ENCODE measurements at places on chromosomes 4 and X. TPM values are rescaled to one million over a fixed set of nuclear protein-coding genes. Genes with fewer than 3 reads are reported as not detected.

DNA sequence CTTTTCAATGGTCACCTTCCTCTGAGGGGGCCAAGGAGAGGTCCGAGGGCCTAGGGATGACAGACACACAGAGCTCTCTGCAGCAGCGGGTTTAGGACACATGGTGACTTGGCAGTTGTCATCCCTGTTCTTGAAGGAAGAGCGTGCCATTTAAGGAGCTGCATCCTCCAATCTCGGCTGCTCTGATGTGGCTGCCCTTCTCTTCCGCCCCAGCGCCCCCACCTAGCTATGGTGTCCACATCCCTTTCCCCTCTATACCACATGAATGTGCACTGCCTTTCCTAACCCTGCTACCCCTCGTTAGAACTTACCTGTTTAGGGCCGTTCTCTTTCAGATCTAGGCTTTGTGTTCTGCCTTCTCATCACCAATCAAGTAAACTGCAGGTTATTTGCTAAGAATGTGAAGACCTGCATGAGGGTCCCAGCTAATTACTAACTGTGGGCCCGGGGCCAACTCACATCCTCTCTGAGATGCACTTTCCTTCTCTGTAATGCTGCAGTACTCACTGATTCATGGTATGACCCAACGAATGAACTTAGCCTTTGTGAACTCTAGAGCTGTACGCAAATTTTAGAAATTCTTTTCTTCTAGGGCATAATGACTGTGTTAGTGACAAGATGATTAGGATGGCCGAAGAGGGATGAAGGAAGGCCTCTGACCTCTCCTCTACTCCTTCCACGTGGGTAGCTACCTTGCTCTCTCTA lies 38.2 kb downstream of the CHST7 start:
- no peak overlapping the region for H3K27ac ChIP-seq
- DNase-seq, result no peak
- H3K36me3 ChIP-seq, result peaks cover 15% of the 10 kb centered on the region
- no peaks in the 10 kb centered on the region for H3K27me3 ChIP-seq
- H3K4me3 ChIP-seq, result no peak overlapping the region

- no peak overlapping the region for H3K27ac ChIP-seq
- no peak for DNase-seq
- peaks cover 49% of the 10 kb centered on the region for H3K4me1 ChIP-seq
- peaks cover 19% of the 10 kb centered on the region for H3K36me3 ChIP-seq
- no peak overlapping the region for H3K4me3 ChIP-seq
Measured at GRCh38 chr4:79653871-79654270, 245.8 kb upstream of the GK2 start.

The F8 gene
- 1.6 TPM for total RNA-seq

DNA sequence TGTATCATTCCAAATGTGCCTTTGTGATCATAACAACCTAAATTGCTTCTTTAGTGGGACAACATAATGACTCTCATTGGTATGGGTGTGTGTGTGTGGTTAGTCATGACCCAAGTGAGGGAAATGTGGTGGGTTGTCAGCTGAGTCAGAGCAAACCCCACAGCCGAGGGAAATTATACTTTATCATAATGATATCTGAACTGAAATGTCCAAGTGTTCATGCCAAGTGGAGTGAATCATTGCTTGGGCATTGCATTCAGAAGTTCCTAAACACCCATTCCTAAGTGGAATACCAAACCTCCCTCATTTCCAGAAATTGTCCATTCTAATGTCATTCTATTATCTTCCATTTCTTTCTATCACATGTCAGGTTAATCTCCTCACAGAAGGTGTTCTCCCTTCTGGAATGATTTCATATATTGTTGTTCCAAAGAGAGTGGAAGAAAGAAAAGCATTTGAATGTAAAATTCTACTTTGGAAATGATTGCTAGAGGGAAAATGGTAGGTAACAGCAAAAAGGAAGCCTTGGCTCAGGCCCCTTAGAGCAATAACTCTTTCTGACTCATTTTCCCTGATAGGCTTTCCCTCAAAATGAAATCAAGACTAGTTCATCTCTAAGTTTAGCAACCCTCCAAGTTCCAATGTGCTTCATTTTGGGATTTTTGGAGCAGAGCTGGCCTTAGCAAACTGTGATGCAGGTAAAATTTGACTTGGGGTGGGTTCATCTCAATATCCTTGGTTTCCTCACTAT lies 230.7 kb upstream of the KCNIP4 start:
- H3K36me3 ChIP-seq, result peaks cover 29% of the 10 kb centered on the region
- H3K4me1 ChIP-seq, result peaks cover 1% of the 10 kb centered on the region
- no peak overlapping the region for H3K4me3 ChIP-seq

The XAGE2 gene
- not detected for total RNA-seq

DNA sequence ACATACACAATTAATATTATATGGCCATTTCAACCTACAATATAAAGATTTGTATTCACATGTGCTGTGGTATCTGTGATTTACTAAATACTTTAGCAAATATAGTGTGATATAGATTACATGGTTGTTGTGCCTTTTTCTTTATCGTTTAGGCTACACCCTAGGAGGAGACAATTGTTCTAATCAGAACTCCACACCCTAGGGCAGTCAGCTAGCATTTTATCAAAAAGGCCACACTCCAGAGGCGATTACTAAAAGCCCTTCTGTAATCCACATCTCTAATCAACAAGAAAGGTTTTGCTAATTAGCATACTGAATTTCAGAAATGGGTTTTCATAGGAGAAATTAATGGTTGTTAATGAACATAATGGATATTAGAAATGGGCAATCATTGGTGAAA lies 319.5 kb upstream of the NOCT start:
- H3K36me3 ChIP-seq, result no peaks in the 10 kb centered on the region
- no peak overlapping the region for H3K27ac ChIP-seq
- no peak overlapping the region for H3K4me3 ChIP-seq
- H3K4me1 ChIP-seq, result peaks cover 57% of the 10 kb centered on the region
- peaks cover 8% of the 10 kb centered on the region for H3K27me3 ChIP-seq

- H3K36me3 ChIP-seq, result no peaks in the 10 kb centered on the region
- DNase-seq, result no peak
- no peak overlapping the region for H3K27ac ChIP-seq
- no peak overlapping the region for H3K4me3 ChIP-seq
- H3K4me1 ChIP-seq, result peaks cover 5% of the 10 kb centered on the region
- no peaks in the 10 kb centered on the region for H3K27me3 ChIP-seq
Measured at GRCh38 chr4:44002368-44002767, 446.2 kb downstream of the KCTD8 start.

The SLC4A4 gene
- total RNA-seq, result 1.1 TPM

GRCh38 chr4:173538148-173538908 lies 8.3 kb upstream of the HAND2 start:
- no peak overlapping the region for H3K27ac ChIP-seq
- H3K27me3 ChIP-seq, result peaks cover 99% of the 10 kb centered on the region
- H3K36me3 ChIP-seq, result no peaks in the 10 kb centered on the region
- H3K4me3 ChIP-seq, result peak overlapping the region; percentile 71

The ZNF157 gene
- 1.7 TPM for total RNA-seq

DNA sequence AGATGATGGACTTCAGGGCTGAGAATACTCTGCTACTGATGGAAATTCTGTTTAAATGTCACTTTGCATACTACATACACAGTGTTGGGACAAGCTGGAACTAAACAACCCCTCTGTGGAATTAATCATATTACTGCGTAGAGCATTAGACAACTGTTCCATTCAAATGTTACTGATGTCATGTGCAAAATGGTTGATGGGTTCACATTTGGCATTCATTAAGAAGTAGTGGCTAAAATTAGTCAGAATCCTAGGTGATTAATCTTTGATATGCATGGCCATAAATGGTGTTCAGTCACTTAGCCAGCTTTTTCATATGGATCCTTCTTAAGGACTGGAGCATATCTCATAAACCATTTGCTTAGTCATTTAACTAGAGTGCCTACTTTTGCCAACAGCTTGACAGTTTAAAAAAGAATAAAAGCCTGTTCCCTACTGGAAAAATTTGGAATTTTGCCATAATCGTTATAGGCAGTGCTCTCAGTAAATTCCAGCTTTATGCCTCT lies 105.2 kb downstream of the RNF150 start:
- no peaks in the 10 kb centered on the region for H3K27me3 ChIP-seq
- H3K4me3 ChIP-seq, result no peak overlapping the region
- H3K27ac ChIP-seq, result no peak overlapping the region
- H3K4me1 ChIP-seq, result no peaks in the 10 kb centered on the region
- H3K36me3 ChIP-seq, result peaks cover under 1% of the 10 kb centered on the region

The AFM gene
- not detected for total RNA-seq

GRCh38 chrX:16588266-16588665 lies 61.7 kb upstream of the S100G start:
- H3K27me3 ChIP-seq, result no peaks in the 10 kb centered on the region
- no peak for DNase-seq
- H3K4me3 ChIP-seq, result no peak overlapping the region
- peak overlapping the region; percentile 63 for H3K27ac ChIP-seq
- H3K36me3 ChIP-seq, result peaks cover 50% of the 10 kb centered on the region

DNA sequence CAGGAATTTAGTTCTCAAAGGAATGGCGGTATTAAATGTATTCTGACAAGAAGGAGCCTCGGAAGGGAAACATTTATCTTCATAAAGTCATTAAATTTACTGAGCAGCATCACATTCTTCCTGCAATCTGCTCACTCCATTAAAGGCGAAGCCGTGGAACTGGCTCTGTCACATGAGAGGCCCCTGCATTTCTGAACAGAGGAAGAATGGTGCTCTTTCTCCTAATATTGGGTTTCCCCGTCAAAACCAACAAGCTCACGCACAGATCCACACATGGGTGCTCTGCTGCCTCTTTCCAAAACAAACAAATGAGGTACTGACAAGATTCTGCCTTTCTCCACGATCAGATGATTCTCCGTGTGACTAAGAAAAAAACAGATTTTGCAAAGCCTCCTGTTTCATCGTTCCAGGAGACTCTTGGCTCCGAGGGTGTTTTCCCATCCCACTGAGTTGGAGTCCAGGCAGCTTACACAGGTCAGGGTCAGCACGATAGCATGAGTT lies 191.2 kb downstream of the IDS start:
- H3K27me3 ChIP-seq, result peaks cover 6% of the 10 kb centered on the region
- no peak overlapping the region for H3K4me3 ChIP-seq
- H3K36me3 ChIP-seq, result peaks cover 24% of the 10 kb centered on the region

GRCh38 chr4:84051639-84052038 lies 447.5 kb downstream of the NKX6-1 start:
- no peak for DNase-seq
- H3K4me3 ChIP-seq, result no peak overlapping the region
- no peaks in the 10 kb centered on the region for H3K36me3 ChIP-seq
- no peaks in the 10 kb centered on the region for H3K27me3 ChIP-seq
- H3K4me1 ChIP-seq, result peaks cover 39% of the 10 kb centered on the region
- H3K27ac ChIP-seq, result no peak overlapping the region

The DCX gene
- total RNA-seq, result 2.1 TPM

DNA sequence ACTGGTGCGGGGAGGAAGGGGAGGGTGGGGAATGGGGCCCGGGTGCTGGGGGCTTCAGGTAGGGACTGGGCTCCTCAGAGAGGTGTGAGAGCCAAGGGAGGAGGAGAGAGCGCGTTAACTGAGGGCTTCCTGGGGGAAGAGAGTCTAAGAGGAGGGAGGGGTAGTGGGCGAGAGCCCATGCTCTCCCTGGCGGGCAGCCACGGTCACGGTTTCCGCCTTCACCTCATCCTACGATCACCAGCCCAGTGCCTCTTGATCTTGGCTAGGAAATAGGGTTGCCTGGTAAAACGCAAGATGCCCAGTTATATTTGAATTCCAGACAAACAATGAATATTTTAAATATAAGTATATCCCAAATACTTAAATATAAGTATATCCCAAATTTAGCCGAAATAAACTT lies 60.8 kb upstream of the GRPEL1 start:
- H3K4me3 ChIP-seq, result no peak overlapping the region
- no peak for DNase-seq
- peaks cover 3% of the 10 kb centered on the region for H3K27me3 ChIP-seq

GRCh38 chrX:1386338-1387127 lies 5.4 kb downstream of the SLC25A6 start:
- no peak overlapping the region for H3K27ac ChIP-seq
- H3K4me3 ChIP-seq, result no peak overlapping the region
- H3K4me1 ChIP-seq, result peaks cover 34% of the 10 kb centered on the region
- DNase-seq, result peak; percentile 9

DNA sequence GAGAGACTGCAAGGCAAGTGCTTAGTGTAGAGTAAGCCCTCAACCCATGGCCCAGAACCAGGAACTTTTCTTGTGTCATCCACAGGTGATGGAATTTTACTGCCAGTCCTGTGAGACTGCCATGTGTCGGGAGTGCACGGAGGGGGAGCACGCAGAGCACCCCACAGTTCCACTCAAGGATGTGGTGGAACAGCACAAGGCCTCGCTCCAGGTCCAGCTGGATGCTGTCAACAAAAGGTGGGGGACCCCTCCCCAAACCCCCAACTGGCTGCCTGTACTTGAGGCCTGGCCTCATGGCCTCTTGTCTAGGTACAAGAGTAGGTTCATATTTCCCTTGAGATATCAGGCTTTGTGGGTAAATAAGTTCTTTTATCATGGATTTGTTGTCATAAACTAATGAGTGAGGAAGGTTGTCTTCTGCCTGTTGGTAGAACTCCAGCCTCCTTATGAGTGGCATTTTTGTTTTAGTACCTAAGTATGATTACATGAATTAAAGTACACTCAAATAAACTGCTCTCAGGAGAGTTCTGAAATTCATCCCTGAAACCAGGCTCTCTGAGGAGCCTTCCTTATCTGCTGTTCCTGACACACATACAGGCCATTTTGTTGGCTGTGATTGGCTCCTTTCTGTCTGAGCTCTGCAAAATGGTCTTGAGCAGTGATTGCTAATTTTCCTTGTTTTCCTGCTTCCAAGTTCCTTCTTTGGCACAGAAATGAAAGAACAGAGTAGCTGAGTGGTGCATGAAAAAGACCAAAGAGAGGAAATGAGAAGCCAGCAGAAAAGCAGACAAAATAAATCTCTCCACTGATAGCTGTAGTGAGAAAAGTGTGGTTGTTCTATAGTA lies 51.4 kb upstream of the MND1 start:
- no peak overlapping the region for H3K4me3 ChIP-seq
- H3K36me3 ChIP-seq, result peaks cover 57% of the 10 kb centered on the region
- no peak for DNase-seq
- no peaks in the 10 kb centered on the region for H3K27me3 ChIP-seq
- peaks cover 28% of the 10 kb centered on the region for H3K4me1 ChIP-seq

The GC gene
- 1.9 TPM for total RNA-seq

DNA sequence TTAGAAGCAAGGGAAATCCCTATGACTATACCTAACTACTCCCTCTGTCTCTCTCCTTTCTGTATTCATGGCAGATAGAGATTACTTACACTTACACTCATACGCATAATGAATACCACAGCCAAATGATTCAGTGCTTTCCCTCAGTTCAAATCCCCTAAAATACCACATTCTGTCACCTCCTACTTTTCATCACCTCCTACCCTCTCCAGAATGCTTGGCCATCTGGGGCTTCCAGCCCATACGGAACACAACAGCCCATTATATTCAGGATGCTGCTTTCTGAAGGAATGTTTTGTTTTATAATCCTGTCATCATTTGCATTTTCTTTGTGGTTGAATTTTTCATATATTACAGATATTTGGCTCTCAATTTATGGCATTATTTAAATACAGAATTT lies 361.6 kb downstream of the GRIA2 start:
- H3K27me3 ChIP-seq, result no peaks in the 10 kb centered on the region
- no peak for DNase-seq
- no peaks in the 10 kb centered on the region for H3K4me1 ChIP-seq
- no peaks in the 10 kb centered on the region for H3K36me3 ChIP-seq

- H3K27me3 ChIP-seq, result peaks cover 5% of the 10 kb centered on the region
- DNase-seq, result no peak
- no peak overlapping the region for H3K27ac ChIP-seq
- peaks cover 36% of the 10 kb centered on the region for H3K36me3 ChIP-seq
- no peak overlapping the region for H3K4me3 ChIP-seq
Measured at GRCh38 chr4:98720871-98721480, 62.6 kb upstream of the TSPAN5 start.

The ASMT gene
- total RNA-seq, result 0.87 TPM

- H3K36me3 ChIP-seq, result no peaks in the 10 kb centered on the region
- H3K27ac ChIP-seq, result no peak overlapping the region
- H3K27me3 ChIP-seq, result no peaks in the 10 kb centered on the region
- peak; percentile 35 for DNase-seq
- no peak overlapping the region for H3K4me3 ChIP-seq
- peaks cover 5% of the 10 kb centered on the region for H3K4me1 ChIP-seq
Measured at GRCh38 chrX:110125446-110126162, 122.7 kb downstream of the TMEM164 start.
